ENCODE measurements at places on chromosomes 5 and 9. TPM values are rescaled to one million over a fixed set of nuclear protein-coding genes. Genes with fewer than 3 reads are reported as not detected.

- no peak overlapping the region for H3K4me3 ChIP-seq
- H3K4me1 ChIP-seq: no peaks in the 10 kb centered on the region
- no peaks in the 10 kb centered on the region for H3K36me3 ChIP-seq
- H3K27me3 ChIP-seq: no peaks in the 10 kb centered on the region
These were observed 44.6 kb downstream of the JAKMIP2 start for GRCh38 chr5:147737921-147738320.

The FBXO10 gene
- total RNA-seq: 3.2 TPM

DNA sequence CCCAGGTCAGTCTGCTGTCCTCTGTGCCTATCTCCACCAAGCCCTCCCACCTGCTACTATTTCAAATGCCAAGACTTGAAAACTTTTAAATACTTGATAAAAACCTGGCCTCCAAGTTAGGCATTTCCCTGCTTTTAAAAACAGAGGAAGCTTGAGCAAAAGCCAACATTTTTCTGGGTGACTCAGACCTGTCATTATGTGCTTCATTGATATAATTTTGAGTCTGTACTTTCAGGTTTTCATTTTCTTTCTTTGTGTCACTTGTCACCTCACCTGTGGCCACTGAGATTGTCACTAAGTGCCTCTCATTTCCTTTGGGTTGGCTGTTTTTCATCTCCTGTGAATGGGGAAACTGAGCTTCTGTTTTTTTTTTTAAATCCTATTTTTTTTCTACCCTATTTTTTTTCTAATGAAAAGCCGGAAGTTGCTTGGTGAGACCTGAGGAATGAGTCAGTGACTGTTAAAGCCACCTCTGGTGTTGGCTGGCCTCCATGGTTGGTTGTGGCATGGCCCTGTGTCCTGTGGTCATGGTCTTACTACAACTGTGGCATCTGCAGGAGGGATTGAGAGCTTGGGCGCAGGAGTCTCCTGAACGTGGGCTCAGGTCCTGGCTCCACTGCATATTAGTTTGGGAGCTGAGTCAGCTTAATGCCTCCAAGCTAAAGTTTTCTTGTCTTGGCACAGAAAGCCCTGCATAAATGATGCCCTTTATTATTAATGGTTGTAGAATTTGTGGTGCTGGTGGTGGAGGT lies 56.7 kb downstream of the ARHGAP26 start:
- H3K4me3 ChIP-seq: no peak overlapping the region
- no peaks in the 10 kb centered on the region for H3K27me3 ChIP-seq
- H3K4me1 ChIP-seq: peaks cover 25% of the 10 kb centered on the region
- DNase-seq: no peak

DNA sequence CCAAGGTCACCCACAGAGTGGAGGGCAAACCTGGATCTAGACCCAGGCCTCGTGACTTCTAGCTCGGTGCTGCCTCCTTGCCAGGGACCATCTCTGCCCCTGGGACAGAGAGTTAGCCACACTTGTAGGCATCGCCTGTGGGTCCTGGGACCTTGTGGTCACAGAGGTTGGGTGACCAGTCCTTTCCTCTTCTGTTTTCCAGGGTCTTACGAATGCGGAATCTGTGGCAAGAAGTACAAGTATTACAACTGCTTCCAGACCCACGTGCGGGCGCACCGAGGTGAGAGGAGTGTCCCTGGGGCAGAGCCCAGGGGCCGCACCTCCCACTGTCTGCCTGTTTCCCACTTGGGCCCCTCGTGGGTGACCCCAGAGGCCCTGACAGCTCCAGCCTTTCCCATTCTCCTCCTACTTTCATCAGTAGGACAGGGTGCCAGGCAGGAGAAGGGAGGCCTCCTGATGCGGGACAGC lies 76.3 kb downstream of the AMBP start:
- H3K27me3 ChIP-seq: no peaks in the 10 kb centered on the region
- H3K27ac ChIP-seq: no peak overlapping the region
- no peak for DNase-seq
- no peaks in the 10 kb centered on the region for H3K4me1 ChIP-seq

The PCDHB16 gene
- 0.14 TPM for total RNA-seq

The FAM219A gene
- 3.1 TPM for total RNA-seq

DNA sequence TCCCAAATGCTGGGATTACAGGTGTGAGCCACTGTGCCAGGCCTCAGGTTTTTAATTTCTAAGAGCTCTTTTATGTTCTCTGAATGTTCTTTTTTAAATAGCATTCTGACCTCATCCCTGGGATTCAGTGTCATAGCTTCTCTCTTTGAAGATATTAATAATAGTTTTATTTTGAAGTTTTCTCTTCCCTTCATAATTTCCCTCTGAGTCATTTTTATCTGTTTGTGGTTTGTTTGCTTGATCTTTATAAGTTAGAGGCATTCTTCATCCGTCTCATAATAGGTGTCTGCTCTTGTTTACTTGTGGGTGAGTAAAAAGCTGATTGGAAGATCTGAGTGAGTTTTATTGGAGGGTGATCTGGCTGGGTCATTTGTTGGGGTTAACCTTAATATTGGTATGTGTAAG lies 12.5 kb upstream of the MAMDC2 start:
- no peaks in the 10 kb centered on the region for H3K4me1 ChIP-seq
- no peak for DNase-seq
- no peaks in the 10 kb centered on the region for H3K27me3 ChIP-seq
- H3K36me3 ChIP-seq: no peaks in the 10 kb centered on the region
- no peak overlapping the region for H3K4me3 ChIP-seq

The NUTM2F gene
- total RNA-seq: not detected

The TIMD4 gene
- 25.4 TPM for total RNA-seq

The NDST1 gene
- total RNA-seq: 2.8 TPM

GRCh38 chr9:112487008-112487798 lies 576 bp downstream of the KIAA1958 start:
- H3K36me3 ChIP-seq: peaks cover 2% of the 10 kb centered on the region
- DNase-seq: peak; percentile 73
- H3K27ac ChIP-seq: peak overlapping the region; percentile 79
- H3K4me3 ChIP-seq: peak overlapping the region; percentile 88
- no peaks in the 10 kb centered on the region for H3K27me3 ChIP-seq

GRCh38 chr9:8895861-8896224 lies 1096.3 kb upstream of the DMAC1 start:
- DNase-seq: peak; percentile 25
- H3K4me3 ChIP-seq: no peak overlapping the region
- no peak overlapping the region for H3K27ac ChIP-seq

DNA sequence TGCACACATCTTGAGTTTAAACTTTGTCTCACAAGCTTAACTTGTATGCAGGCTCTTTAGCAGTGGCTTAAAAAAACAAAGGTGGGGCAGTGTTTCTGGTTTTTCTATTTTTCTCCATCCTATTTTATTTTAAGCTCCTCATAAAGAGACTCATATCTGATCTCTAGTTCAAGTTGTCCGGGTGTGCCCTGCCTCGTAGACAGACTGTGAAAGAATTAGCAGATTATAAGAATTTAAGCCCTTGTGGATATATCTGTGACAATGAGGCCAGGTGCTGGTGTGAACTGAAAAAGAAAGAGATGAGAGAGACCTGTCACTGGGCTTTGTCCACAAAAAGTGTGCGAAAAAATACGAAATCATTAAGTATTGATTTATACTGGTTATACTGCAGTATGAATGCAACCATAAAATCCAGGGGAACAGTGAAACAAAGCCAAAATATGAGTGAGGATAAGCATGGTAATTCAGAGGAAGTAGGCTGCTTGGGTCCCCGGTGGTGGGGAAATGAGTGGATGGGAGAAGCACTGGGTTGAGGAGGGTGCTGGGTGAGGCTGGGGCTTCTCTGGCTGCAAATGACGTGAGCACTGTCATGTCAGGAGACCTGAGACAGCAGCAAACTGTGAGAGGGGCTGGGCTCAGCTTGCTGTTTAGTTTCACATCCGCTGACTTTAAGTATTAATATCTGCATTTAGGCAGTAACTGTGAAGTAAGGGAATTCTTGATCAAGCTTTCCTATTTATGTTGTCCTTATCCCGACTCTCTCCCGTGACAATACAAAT lies 179.7 kb upstream of the ANKRD55 start:
- peak; percentile 8 for DNase-seq
- no peaks in the 10 kb centered on the region for H3K36me3 ChIP-seq
- no peaks in the 10 kb centered on the region for H3K27me3 ChIP-seq

- no peak for DNase-seq
- no peaks in the 10 kb centered on the region for H3K4me1 ChIP-seq
- H3K27ac ChIP-seq: no peak overlapping the region
- no peak overlapping the region for H3K4me3 ChIP-seq
These were observed 35.1 kb downstream of the FAM13B start for GRCh38 chr5:137997726-137998213.

The PSD2 gene
- total RNA-seq: 0.90 TPM

GRCh38 chr5:76689321-76690036 lies 26.4 kb upstream of the F2R start:
- no peak for DNase-seq
- no peak overlapping the region for H3K27ac ChIP-seq
- peaks cover 4% of the 10 kb centered on the region for H3K36me3 ChIP-seq
- H3K4me1 ChIP-seq: no peaks in the 10 kb centered on the region
- H3K27me3 ChIP-seq: no peaks in the 10 kb centered on the region

The TAF11L5 gene
- not detected for total RNA-seq

The LMX1B gene
- total RNA-seq: 0.05 TPM

The ROR2 gene
- total RNA-seq: 4.5 TPM

DNA sequence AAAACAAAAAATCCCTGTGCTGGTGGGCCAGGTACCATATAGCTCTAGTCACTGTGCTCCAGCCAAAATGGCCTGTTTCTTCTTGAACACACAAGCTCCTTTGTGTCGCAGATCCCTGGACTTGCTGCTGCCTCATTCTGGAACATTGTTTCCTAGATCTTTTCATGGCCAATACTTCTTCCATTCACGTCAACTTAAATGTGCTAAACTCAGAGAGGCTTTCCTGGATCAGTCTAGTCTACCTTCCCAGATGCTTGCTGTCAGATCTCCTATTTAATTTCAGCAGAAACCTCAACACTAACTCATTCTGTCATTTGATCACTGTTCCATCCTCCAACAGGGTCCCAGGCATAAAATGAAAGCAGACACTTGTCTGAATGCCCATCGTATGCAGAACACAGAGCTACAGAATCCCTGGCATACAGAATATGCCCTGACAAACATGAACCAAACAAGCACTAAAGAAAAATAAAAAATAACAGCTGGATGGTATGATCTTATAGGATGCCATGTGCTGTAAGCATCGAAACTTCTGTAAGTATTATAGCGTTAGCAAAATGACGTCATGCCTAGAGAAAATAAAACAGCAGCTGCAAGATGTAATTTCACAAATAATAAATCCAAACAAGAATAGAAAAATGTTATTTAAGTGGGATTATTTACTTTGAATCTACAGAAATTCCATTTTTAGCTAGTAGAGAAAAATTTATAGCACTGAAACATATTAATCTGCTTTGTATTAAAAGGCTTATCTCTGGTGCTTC lies 403.7 kb upstream of the DAP start:
- no peaks in the 10 kb centered on the region for H3K4me1 ChIP-seq
- no peak for DNase-seq
- no peak overlapping the region for H3K27ac ChIP-seq
- H3K4me3 ChIP-seq: no peak overlapping the region

GRCh38 chr5:19577882-19578281 lies 410.1 kb downstream of the CDH18 start:
- no peaks in the 10 kb centered on the region for H3K27me3 ChIP-seq
- H3K4me1 ChIP-seq: no peaks in the 10 kb centered on the region
- H3K36me3 ChIP-seq: no peaks in the 10 kb centered on the region
- no peak overlapping the region for H3K4me3 ChIP-seq
- DNase-seq: no peak

The AQP7 gene
- total RNA-seq: 0.24 TPM

DNA sequence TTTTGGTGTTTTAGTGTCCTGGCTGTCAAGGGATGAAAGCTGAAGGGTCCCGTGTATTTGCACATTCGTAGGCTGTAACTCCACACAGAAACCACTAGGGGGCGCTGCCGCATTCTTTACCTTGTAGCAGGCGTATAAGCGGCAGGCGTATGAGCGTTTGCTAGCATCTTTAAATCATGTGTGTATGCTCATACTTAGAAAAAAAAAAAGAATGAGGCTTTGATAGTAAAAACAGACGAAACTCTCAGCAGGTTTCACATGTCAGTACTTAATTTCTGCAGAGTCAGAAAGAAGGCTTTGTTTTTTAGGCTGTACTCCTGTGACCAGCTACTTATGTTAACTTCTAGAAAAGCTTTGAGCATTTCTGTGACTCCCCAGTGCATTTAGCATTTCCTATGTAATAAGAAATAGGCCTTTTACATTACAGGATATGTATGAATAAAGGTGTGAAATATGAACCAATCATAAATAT lies 218.8 kb upstream of the ADAMTSL1 start:
- peak; percentile 75 for DNase-seq
- no peak overlapping the region for H3K4me3 ChIP-seq
- no peaks in the 10 kb centered on the region for H3K4me1 ChIP-seq
- H3K27ac ChIP-seq: no peak overlapping the region
- no peaks in the 10 kb centered on the region for H3K36me3 ChIP-seq

The MYMK gene
- 0.47 TPM for total RNA-seq

- H3K27me3 ChIP-seq: peaks cover 23% of the 10 kb centered on the region
- peaks cover 9% of the 10 kb centered on the region for H3K4me1 ChIP-seq
- no peak overlapping the region for H3K4me3 ChIP-seq
- no peak overlapping the region for H3K27ac ChIP-seq
These were observed 91.1 kb downstream of the ZNF608 start for GRCh38 chr5:124655251-124655917.

DNA sequence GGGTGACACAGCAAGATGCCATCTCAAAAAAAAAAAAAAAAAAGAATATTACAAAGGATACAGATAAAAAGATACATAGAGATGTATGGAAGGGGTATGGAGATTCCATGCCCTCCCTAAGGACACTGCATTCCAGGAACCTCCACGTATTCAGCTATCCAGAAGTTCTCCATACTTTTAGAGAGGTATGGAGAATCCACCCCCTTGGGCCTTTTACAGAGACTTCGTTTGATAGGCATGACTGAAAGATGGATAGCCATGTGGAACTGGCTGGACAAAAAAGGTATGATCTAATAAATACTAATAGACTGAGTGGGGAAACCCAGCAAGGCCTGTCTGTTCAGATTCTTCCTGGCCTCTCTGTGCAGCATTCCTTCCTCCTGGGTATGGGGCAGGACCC lies 56.6 kb upstream of the DMRT1 start:
- no peak overlapping the region for H3K27ac ChIP-seq
- no peak overlapping the region for H3K4me3 ChIP-seq
- DNase-seq: no peak
- H3K4me1 ChIP-seq: no peaks in the 10 kb centered on the region

- H3K36me3 ChIP-seq: no peaks in the 10 kb centered on the region
- H3K27me3 ChIP-seq: no peaks in the 10 kb centered on the region
- no peak for DNase-seq
- no peak overlapping the region for H3K27ac ChIP-seq
- no peak overlapping the region for H3K4me3 ChIP-seq
- no peaks in the 10 kb centered on the region for H3K4me1 ChIP-seq
These were observed 382.8 kb upstream of the WWC1 start for GRCh38 chr5:167908606-167909005.

The NEUROG1 gene
- total RNA-seq: 0.14 TPM
